ENCODE measurements at places on chromosomes 12 and 14.

DNA sequence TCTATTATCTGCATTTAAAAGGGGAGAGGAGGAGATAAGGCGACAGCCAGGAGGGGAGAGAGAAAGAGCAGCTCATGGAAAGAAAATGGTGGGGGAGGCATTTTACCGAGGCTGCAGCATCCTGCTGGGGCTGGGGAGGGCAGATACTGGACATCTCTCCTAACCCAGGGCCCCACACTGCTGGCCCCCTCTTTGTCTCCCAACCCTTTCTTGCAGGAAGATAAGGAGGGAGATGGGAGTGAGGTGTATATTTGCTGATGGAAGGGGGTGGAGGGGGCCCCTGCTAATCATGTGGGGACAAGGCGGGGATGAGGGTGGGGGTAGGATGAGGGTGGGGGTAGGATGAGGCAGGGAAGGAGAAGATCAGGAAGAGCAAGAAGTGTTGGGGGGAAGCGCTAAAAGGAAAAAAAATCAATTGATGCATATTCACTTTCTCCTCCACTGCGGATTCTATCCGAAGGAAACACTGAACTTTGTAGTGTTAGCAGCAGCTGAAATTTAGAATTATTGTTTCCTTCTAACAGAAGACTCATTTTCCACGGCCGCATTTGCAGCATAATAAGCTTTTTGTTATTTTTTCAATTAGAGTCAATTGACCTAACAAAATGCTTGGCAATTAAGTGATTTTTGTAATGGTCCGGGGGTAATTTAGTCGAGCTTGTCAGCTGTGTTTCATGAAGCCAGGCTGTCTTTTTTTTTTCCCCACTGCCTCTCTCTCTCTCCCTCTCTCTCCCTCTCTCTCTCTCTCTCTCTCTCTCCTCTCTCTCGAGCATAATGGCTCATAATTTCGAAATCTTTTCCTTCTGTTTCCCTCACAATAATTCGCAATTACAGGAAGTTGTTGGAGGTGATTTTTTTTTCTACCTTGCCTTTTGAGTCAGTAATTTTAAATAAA is 1134.6 kb downstream of the BCL11B start:
- DNase-seq = no peak

- DNase-seq = no peak
Observed at GRCh38 chr12:107287436-107288413, 194.4 kb upstream of the CRY1 start.

DNA sequence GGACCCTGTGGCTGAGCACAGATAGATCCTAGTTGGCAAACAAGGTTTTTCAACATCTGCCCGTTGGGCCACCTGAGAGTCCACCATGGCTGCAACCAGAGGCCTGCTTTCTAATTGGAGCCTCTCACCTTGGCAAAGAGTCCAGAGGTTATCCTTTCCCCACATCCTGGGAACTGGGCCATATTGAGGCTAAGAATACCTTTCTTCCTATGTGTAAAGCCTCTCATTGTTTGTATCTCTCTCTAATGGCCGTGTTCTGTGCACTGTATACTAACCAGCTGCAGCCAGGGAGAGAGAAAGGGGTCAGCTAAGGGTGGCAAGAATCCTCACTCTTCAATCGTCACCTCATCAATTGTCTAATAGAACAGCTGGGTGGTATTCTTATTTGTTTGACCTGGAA is 79.1 kb upstream of the ST8SIA1 start:
- no peak for DNase-seq

- no peak for DNase-seq
Observed at GRCh38 chr12:2796187-2796666, 1.5 kb downstream of the FKBP4 start.

GRCh38 chr12:79141776-79142175 is 277.2 kb downstream of the SYT1 start:
- DNase-seq = no peak
